ENCODE measurements at places on chromosomes 1 and 21.

DNA sequence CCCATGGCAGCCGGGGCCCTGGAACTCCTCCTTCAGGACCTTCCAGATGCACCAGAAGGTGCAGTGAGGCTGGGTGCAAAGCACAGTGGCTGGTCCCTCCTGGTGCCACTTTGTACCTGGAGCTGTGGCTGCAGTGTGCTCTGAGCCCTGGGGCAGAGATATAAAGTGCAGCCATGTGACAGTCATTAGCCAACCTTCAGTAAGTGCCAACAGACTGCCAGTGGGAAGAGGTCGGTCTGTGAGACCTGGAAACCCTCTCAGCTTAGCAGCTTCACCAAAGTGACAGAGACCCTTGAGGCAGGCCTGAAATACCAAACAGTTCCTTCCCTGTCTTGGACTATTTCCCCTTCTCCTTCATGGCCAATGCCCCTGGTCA is 26.7 kb upstream of the NGF start:
- DNase-seq: no peak

GRCh38 chr21:31340514-31340913 is 3.5 kb downstream of the TIAM1 start:
- DNase-seq: no peak

DNA sequence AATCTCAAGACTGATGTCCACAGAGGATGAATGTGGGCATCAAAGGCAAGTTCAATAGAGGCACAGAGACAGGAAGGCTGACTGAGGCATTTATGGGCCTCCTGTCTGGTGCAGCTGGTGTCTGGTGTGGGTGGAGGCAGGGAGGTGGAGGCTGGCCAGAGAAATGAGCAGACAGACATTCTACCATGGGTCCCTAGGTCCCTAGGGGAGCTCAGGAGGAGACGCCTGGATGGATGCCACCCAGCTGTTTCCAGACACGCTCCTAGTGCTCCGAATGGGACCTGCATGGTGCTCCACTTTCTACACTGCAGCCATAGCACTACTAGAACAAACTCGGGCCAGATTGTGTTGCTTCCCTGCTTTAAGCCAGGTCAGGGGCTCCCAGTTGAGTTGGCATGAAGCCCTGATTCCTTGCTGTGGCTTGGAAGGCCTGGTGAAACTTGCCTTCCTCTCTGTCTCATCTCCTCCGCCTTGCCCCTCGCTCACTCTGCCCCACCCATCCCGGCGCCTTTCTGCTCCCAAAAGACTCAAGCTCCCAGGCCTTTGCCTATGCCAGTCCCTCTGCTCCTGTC is 25.3 kb downstream of the PADI2 start:
- DNase-seq: no peak

DNA sequence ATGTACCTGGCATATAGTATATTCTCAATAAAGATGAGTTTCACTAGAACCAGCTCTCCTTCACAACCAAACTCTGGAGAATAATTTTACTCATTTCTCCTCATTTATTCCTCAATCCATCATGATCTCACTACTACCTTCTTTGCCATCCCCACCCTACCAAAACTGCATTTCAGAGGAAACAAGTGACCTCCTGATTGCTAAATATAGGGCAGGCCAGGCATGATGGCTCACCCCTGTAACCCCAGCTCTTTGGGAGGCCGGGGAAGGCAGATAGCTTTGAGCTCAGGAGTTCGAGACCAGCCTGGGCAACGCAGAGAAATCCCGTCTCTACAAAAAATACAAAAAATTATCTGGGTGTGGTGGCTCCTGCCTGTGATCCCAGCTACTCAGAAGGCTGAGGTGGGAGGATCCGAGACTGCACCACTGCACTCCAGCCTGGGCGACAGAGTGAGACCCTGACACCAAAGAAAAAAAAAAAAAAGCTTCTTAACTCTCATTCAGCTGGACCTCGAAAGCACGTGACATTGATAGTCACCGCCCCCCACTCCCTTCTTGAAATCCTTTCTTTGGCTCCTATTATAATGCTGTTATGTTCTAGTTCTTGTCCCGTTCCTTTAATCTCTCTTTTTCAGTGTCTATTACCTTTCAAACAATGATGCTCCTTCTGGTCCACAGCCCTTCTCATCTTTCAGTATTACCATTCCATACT is 2.1 kb downstream of the TESK2 start:
- DNase-seq: no peak

DNA sequence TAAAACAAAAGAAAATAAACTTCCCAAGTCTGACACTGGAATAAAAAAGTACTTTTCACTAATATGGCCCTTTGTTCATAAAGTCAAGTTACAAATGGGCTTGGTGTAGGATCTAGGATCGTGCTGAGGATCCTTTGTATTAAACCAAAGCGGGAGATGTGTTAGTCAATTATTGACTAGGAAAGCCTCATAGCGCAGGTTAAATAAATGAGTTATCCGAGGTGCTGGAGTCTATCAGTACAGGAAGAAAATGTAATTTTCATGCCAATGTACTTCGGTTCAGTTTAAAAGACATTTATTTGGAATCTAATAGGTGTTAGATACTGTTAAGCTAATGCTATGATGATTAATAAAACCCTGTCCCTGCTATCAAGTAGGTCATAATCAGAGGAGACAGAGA is 101.8 kb downstream of the TNR start:
- no peak for DNase-seq

DNA sequence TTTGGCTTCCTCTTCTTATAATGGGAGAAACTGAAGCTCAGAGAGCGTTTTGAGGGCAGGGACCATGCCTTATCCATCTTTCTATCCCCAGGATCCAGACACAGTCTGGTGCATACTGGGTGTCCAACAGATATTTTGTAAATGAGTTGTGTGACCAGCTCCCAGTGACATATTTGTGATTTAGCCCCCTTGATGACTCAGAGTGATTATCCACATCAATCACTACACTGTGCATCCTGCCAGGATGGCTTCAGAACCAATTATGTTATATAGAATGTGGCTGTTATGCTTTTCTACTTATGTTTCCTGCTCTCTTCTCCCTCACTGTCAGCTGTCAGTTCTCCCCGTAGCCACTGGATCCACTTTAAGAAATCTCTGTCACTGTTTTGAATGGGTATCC is 11.3 kb downstream of the OLFML3 start:
- DNase-seq: no peak
